AG08396 (cell line): ENCODE measurements at places on chromosomes 6 and 20.
A peak's percentile ranks its signal among the peaks of the same experiment; 100 is the strongest.

DNA sequence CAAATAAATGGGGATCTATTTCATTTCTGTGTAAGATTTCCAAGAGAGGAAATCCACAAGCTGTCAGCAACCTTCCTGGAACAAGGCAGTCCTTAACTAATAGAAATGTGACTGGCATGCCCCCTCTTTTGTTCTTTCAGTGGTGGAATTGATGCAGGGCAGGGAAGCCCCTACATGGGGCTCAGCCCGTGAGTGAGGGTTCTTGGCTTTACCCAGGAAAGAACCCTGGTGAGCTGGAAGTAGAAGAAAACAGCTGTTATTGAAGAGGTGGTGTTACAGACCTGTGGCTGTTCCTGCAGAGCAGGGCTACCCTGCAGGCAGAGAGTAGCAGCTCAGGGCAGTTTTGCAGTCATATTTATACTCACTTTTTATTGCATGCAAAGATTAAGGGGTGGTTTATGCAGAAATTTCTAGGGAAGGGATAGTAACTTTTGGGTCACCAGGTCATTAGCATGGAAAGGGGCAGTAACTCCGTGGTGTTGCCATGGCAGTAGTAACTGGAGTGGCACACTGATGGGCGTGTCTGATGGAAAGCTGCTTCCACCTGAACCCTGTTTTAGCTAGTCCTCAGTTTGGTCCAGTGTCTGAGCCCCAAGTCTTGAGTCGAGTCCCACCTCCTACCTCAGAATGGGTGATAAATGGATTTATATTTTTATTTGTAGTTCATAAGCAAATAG, 88.7 kb upstream of the SCP2D1 start:
- no peak for DNase-seq

DNA sequence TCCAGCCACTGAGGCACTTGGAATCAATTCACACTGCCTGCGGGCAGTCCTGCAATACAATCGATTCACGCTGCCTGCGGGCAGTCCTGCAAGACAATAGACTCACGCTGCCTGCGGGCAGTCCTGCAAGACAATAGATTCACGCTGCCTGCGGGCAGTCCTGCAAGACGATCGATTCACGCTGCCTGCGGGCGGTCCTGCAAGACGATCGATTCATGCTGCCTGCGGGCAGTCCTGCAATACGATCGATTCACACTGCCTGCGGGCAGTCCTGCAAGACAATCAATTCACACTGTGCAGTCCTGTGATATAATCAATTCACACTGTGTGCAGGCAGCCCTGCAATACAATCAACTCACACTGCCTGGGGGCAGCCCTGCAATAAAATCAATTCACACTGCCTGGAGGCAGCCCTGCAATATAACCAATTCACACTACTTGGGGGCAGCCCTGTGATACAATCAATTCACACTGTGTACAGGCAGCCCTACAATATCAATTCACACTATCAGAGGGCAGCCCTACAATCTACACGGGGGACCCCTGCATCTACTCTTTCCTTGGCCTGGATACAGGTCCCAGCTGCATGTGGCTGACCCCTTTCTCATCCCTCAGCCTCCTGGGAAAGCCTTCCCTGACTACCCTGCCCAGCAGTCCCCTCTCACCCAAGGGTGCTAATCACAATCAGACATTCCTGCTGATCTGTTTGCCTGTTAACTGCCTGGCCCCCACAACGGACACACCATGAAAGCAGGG, 10.4 kb downstream of the TAF4 start:
- DNase-seq: no peak

GRCh38 chr6:16273256-16273655, 34.9 kb downstream of the GMPR start:
- no peak for DNase-seq

GRCh38 chr6:28758046-28758817, 165.6 kb downstream of the TRIM27 start:
- peak; percentile 25 for DNase-seq

GRCh38 chr20:62507991-62508640, 32.3 kb upstream of the GATA5 start:
- no peak for DNase-seq

DNA sequence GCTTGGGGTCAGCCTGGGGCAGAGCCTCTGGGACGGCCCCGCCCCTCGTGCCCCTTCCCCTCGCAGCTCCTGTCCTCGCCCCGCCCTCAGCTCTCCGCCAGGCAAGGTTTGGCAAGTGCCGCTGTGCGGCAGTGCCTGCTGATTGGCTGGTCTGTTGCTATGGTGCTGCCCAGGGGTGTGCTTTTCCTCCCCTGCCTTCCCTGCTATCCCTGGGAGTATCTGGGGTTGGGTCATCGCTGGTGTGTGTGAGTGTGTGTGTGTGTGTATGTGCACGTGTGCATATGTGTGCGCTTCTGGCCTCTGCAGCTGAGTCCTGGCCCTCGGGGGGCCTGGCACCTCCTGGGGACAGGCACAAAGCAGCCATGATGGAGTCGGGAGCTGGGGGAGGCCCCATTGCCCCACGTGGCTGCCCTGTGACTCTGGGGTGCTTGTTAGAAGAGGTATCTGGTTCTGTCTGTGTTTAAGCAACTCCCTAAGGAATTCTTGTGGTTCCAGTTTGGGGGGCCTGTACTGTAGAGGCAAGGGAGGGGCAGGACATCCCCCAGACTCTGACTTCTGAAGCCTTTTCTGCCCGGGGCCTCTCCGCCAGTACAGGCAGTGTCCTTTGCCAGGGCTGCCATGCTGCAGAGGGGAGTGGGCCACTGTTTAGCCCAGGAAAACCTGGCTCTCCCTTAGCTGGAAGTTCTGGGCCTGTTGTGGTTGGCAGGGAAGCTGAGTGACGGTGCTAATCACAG, 6.9 kb downstream of the RTEL1 start:
- peak; percentile 61 for DNase-seq

- DNase-seq: no peak
Measured at GRCh38 chr6:14817074-14817473, 428.8 kb upstream of the JARID2 start.

DNA sequence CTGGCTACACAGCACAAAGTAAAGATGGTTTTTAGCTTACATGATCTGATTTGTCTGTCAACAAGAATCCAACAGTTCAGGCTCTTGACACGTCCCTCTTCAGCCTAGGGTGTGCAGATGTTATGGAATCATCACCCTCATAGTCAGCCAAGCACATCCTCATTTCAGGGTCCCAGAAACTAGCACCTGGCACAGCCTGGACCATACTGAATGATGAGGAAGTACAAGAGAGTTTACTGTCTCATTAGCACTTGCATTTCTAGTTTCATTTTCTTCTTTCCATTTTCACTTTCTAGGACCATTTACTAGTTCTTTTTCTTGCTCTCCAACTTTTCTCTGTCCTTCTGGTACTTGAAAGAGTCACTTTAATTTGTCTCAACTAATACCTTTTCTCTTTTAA, 6.5 kb downstream of the RIPOR2 start:
- no peak for DNase-seq

DNA sequence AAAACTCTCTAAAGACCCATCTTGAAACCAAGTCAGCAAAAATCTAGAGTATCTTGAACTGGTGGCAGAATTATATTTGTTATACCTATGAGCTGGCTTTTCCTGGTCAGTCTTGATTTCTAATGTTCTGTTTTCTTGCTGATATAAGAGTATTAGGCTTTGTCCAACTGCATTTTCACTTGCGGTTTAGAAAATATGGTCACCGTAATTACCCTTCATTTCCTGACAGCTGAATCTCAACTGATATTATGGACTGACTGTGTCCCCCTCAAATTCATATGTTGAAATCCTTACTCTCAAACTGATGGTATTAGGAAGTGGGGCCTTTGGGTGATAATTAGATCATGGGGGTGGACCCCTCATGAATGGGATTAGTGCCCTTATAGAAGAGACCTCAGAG, 72.1 kb downstream of the TXLNB start:
- DNase-seq: no peak

DNA sequence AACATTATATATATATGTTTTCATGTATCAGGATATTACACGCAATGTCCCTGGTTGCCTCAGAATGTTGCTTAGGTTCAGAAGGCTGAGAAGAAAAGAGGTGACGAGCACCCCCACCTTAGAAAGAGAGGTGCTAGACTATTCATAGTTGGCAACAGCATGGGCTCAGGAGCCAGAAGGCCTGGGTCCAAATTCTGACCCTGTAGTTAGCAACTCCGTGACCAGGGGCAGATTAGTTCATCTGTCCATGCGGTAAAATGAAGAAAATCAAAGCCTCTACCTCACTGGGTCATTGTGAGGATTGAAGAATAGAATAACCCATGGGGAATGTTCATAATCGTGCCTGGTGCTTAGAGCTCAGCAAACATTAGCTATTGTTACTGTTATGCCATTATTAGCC, 5.4 kb upstream of the SIRT5 start:
- DNase-seq: no peak
